ENCODE measurements at places on chromosomes 12 and 14. TPM values are rescaled to one million over a fixed set of nuclear protein-coding genes. Genes with fewer than 3 reads are reported as not detected.

SLC5A8 gene
- total RNA-seq = not detected

POTEG gene
- not detected for total RNA-seq

NAV3 gene
- 1.0 TPM for total RNA-seq

LHX5 gene
- total RNA-seq = not detected

Data from liver (tissue), 10 donors.